ENCODE measurements at places on chromosomes 13 and 19. TPM values are rescaled to one million over a fixed set of nuclear protein-coding genes. Genes with fewer than 3 reads are reported as not detected.

DNA sequence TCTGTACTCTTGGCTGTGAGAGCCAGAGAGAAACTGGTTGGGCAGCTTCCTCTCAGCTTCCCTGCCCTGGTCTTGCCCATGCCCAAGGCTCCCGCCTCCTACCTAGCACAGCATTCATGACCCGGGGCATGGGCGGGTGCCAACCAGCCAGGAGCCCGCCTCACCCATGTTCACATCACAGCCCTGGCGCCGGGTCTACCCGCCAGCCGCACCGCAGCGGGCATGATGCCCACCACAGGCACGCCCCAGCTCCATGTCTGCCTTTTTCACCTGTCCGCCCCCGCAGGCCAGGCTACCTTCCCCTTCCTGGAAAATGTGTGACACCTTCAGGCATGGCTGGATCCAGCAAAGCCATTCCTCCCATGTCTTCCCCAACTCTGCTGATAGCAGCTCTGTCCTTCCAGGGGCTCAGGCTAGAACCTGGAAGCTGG, 42.1 kb downstream of the PTPRS start:
- no peak for DNase-seq

PALM3 gene
- 21.2 TPM for polyA plus RNA-seq

RSPH6A gene
- not detected for polyA plus RNA-seq

PGLYRP1 gene
- polyA plus RNA-seq, result 0.32 TPM
